Foreskin melanocyte (primary cell): ENCODE measurements at places on chromosomes 12 and 14.

DNA sequence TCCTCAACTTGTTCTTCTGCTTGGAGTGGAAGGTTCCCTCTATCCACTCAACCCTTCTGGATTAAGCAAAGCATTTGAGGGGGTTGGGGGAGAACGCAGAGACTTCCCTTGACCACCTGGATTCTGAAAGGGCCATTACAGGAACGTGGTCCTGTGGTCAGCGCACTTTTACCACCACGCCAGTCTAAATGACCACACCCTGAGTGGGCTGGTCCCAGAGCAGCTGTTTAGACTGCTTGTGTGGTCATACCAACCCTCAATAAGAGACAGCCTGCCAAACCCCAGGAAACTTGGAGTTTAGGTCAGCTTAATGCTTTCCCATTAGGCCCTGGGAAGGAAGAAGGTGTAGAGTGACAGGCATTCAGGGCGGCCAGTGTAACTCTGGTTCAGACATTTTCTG is 165.5 kb upstream of the ATP2B1 start:
- DNase-seq, result no peak

DNA sequence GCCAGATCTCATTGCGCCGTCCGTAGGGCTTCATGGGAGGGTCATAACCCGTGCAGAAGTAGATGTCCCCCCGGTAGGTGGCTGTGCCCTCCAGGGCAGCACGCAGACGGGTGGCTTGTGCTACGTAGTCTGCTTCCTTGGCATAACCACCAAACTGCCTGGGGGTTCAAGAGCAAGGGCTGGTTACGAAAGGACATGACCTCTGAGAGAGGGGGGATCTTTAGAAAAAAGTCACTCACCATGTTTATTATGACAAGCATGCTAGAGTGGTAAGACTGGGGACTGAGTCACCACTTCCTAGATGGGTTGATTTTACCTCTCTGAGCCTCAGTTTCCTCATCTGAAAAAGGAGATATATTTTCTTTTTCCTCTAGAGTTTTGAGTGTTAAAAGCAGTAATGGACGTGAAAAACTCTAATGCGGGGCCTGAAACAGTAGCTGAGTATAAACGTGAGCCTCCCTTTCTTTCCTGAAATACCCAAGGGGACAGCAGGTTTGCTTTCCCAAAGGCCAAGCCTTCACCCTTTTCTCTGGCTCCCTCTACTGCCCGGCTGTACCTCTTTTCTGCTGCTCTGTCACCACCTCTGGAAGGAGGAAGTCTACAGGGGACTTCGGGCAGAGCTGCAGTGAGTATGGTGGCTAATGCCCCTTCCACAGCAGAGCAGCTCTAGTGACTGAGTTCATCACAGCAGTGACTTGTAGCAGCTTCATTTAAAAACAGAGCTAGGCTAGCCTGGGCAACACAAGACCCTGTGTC is 23.5 kb upstream of the GPRC5D start:
- peak; percentile 49 for DNase-seq

GRCh38 chr14:102086972-102087761 is at the start of gene HSP90AA1:
Gene HSP90AA1 (minus strand): TSS chr14:102087044. CDS start chr14:102086378, 666 bp downstream.
- DNase-seq, result peak; percentile 80

GRCh38 chr12:26628234-26628633 is 204.8 kb downstream of the ITPR2 start:
- no peak for DNase-seq

DNA sequence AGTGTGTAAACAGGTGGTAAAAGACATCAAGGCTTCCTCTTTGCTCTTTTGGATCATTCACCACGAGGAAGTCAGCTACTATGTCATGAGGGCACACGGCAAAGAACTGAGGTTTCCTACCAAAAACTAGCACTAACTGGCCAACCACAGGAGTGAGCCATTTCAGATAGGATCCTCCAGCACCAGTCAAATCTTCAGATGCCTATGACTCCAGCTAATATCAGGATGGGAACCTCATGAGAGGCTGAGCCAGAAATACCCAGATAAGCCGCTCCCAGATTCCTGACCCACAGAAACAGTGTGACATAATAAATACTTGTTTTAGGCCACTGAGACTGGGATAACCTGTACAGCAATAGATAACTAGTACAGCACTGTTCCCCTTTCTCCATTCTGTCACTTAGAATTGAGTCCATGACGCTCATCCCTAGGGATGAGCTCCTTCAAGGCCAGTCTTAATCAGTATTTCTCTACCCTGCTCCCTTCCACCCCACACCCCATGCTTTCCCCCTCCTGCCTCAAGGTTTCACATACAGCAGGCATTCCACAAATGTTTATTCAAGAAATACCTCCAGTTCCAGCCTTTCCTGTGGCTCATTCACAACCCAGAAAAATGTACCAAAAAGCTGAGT is 68.4 kb downstream of the PPM1H start:
- DNase-seq, result no peak
